Motor neuron (in vitro differentiated cells): ENCODE measurements at places on chromosomes 12 and 14. TPM values are rescaled to one million over a fixed set of nuclear protein-coding genes. Genes with fewer than 3 reads are reported as not detected.
A peak's percentile ranks its signal among the peaks of the same experiment; 100 is the strongest.

DNA sequence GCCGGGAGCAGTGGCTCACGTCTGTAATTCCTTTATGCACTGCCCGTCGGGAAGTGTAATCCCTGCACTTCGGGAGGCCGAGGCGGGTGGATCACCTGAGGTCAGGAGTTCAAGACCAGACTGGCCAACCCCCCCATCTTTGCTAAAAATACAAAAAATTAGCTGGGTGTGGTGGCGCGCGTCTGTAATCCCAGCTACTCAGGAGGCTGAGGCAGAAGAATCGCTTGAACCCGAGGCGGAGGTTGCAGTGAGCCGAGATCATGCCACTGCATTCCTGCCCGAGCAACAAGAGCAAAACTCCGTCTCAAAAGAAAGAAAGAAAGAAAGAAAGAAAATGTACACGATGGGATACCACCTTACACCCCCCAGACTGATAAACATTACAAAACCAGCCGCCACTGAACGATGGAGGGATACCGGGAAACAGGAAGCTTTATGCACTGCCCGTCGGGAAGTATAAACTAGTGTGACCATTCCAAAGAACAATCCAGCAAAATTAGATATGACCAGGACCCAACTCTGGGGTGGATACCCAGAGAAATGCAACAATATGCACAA is 1.1 kb downstream of the ABCD4 start:
- no peak for ATAC-seq

DNA sequence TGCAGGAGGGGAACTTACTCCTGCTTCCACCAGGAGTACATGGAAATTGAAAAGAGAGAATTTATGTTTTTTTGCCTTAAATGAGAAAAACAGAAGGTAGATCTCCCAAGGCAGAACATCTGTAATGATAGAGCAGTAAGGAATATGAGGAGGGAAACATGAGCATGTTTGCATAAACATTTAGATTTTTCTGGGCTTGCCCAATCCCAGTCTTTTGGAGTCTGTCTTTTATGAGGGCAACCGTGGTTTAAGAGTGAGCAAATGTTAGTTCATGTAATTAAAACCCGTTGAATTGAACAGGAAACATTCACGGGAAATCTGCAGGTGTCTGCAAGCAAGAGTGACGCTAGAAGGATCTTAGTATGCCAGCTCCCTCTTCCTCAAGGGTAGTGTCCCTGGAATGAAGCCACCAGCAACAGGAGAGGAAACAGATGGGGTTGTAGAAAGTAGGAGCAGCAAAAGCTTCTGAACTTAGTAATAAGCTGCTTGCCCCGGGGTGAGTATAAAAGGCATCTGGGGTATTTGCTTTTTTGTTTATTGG is 79.3 kb downstream of the ARF6 start:
- no peak for ATAC-seq

GRCh38 chr12:94245631-94246383 is 97.4 kb downstream of the PLXNC1 start:
- no peak for ATAC-seq

DNA sequence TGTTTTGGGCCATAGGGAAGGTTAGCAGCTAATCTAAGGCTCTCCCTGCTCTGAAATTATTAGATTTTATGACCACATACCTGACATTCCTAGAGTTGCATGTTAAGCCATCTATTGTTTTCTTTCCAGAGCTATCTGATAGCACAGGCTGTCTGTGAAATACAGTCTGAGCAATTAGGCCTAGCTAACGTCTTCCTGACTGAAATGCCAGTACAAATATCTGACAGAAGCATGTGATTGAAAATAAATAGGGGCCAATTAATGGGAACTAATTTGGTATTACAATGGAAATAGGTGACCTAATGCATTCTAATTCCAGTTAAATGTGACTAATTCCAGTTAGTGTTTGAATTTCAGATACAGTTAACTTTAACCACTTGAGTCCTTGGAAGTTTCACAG is 115.2 kb downstream of the C12orf75 start:
- peak; percentile 43 for ATAC-seq

AKAP5 gene
- total RNA-seq: 5.2 and 5.6 TPM in 2 replicates

CCDC38 gene
- 0.93 and 2.4 TPM in 2 replicates for total RNA-seq

BCL7A gene
- 65.7 and 68.2 TPM in 2 replicates for total RNA-seq
